ENCODE measurements at places on chromosomes 7 and 10.

DNA sequence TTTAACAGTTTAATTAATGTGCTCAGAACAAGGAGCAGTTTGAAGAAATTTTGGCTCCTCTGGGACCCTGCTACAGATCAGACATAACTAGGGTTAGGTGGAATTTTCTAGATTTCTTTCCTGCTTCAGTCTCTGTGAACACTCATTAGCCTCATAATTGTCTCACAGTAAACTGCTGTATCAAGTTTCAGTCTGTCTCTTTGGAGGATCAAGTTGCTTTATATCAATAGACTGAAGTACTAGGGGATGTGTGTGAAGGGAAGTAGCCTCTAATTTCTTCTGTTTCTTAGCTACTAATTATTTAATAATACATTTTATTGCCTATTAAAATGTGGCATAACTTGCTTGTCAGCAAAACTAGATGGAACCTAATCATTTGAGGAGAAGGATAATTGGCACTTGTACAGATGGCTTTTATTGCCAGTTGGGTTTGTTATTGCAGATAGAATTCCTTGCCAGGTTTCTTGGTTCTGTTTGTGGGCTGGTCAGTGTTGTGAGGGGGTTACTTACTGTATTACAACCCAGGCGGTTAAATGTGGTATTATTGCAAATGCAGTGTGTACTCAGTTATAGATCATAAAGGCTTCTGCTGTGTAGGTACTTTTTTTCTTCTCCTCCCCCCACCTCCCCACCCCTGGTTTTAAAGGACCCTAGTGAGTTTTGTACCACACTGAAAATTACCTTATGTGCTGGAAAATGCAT, 758.0 kb downstream of the AUTS2 start:
- peak; percentile 60 for DNase-seq

DNA sequence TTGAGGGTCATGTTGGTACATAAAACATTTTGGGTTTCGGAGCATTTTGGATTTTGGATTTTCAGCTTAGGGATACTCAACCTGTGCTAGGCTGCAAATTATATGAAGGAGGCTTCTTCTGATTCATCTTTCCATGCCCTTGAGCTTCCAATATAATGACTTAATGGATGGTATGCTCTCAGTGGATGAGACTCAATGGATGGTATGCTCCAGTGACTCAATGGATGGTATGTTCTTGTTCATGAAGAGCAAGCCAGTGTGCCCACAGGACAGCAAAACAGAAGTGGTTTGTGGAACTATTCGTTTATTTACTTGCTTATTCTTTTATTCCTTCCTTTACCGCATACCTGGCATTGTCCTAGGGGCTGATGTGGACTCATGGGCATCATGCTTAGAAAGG, 969.6 kb downstream of the LRMDA start:
- DNase-seq = no peak

- no peak for DNase-seq
Measured at GRCh38 chr7:29877196-29877595, 70.9 kb downstream of the WIPF3 start.

DNA sequence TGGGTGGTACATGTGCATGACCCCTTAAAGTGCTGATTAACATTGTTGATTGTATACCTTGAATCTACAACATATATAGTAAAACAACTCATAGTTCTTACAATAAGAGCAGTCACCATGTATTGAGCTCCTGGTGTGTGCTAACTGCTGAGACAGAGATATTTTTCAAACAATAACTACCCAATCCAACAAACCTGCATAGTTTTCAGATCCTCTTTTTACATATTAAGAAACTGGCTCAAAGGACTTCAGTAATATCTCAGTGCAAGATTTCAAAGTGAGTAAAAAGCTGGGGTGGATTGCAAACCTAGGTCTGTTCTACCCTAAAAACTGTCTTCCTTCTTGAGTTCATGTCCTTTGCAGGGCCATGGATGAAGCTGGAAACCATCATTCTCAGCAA, 272.2 kb downstream of the SNX13 start:
- DNase-seq = no peak

DNA sequence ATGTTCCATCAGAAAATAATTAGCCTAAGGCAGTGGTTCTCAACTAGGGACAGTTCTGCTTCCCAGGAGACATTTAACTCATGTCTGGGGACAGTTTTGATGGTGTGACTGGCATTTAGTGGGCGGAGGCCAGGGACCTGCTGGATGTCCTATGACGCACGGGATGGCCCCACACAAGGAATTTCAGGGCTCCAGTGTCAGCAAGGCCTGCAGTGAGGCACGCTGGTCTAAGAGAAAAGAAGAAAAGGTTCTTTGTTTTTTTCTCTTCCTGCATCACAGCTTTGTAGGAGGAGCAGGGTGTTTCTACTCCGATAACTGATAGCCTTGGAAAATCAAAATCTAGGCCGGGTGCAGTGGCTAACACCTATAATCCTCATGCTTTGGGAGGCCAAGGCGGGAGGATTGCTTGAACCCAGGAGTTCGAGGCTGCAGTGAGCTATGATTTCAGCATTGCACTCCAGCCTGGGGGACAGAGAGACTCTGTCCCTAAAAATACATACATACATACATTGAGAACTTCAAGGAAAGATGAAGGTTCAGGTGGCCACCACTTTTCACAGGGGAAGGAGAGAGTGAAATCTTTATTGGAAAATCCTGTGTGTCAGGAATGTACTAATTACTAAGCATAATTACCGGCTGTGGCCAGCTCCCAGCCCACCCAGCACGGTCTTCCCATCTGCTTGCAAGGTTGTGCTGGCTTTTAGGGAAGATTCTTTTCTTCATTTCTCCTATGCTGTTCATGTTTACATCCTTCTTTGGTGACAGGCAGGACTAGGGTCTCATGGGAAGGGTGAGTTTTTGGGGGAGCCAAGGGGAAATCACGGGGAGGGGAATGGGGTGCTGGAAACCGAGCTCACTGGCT, 150.4 kb downstream of the ACTR3B start:
- no peak for DNase-seq

- DNase-seq = no peak
Measured at GRCh38 chr7:4745971-4746919, 29.2 kb upstream of the AP5Z1 start.

DNA sequence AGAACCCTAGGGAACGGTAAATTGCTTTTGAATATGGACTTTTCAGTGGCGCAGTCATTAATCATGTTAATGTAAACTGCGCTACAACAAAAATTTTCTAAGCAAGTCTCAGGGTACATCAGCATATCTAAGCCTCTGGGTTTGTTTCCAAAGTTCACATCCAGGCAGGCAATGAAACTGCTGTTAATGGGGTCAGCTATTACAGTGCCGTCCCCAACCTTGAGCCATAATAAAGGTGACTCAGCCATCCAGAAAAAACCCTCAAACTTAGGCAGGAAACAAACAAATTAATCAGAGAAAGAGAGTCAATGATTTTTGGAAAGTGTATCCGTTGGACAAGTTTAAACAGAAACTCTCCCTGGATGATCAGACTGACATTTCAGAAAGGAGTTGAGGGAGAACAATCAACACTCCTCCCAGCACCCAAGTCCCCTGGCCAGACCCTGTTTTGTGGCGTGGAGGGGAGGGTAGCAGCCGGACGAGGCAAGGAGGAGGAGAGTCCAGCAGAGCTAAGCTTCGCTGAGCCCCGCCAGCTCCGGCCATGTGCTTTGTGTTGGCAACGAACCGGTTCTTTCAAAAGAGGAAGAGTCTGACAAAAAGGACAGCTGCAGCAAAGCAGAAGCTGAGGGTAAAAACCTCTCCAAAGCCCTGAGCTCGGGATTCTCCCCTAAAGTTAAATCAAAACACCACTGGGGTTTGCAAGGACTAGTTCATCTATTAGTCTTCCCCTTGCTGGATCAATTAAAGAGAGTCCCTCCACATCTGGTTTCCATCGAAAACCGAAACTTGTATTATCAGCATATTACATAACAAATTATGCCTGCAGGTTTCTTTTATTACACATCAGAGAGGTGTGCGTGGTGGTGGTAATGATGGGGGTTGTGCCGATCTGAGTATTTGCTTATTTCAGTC, 3.6 kb downstream of the FAM53B start:
- DNase-seq = no peak

DNA sequence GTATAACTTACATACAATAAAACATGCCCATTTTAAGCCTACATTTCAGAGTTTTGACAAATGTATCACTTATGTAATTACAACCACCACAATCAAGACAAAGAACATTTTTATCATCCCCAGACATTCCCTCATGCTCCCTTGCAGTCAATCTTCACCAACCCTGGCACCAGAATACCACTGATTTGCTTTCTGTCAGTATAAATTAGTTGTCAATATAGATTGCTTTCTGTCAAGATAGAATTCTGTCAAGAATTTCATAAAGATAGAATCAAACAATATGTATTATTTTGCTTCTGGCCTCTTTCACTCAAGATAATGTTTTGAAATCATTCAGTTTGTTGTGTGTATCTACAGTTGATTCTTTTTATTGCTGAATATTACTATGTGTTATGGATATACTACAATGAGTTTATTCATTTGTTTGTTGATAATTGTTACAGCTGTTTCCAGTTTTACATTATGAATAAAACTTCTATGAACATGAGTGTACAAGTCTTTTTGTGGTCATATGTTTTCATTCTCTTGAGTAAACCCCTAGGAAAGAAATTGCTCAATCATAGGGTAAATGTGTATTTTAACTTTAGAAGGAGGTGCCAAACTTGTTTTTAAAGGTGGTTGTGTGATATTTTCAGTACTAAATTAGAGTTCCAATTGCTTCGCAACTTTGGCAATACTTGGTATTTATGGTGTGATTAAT, 56.9 kb downstream of the IFIT5 start:
- DNase-seq = no peak

DNA sequence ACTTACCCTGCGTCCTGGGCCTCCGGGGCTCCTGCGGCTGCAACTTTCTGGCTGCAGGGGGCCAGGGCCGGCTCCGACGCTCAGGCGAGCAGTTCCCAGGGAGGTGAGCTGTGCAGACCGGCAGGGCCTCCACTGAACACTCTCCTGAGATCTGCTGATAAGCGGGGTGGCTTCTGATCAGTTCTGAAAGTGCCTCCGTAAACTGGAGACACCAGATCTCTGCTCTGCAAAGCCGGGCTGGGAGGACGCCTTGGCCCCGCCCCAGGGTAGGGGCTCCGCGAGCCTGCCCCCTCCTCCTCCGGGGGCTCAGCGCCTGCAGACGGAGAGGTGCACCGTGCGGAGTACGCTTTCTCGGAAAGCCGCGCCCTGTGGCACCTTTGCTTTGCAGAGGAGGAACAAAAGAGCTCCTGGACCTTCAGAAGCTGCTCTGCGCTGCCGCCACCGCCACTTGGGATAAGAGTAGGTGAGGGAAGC, 141.3 kb upstream of the VKORC1L1 start:
- peak; percentile 25 for DNase-seq

DNA sequence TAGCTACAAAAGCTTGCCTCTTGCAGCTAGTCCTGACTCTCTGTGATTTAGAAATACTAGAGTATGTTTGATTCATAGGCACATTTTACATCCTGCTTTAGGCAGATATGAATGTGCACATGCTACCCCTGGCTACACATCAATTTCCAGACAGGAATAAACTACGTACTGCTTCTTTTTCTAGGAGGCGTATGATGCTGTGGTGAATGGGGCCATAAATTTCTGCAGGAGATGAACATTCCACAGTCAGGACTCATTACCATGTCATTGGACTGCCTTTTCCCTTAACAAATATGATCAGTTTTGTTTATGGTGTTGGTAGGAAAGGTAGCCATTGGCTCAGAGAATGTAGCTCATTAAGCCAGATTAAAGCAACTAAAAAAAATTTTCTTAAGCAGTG, 50.1 kb upstream of the IFRD1 start:
- DNase-seq = no peak

- no peak for DNase-seq
Measured at GRCh38 chr10:133458710-133459453, 5.1 kb downstream of the SCART1 start.

DNA sequence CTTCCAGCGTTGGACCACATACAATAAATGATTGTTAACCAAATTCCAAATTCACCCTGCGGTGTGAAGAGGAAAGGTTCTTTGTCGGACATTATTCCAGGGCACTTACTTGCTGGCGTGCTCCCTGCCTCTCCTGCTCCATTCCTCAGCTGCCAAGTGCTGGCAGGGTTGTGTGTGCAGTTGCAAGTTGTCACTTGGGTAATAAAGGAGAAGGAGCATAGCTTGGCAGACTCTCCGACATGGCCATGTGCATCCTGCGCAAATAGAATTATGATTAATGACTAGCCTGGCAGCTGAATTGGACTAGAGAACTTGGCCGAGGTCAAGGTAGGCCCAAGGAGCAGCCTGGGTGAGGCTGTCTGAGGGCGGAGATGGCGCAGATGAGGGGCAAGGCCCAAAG, 92.3 kb upstream of the ELMO1 start:
- no peak for DNase-seq

- DNase-seq = no peak
Measured at GRCh38 chr10:119450606-119451299, 91.8 kb downstream of the RGS10 start.
